Panc1 (cell line): ENCODE measurements at places on chromosomes 2 and 18. TPM values are rescaled to one million over a fixed set of nuclear protein-coding genes. Genes with fewer than 3 reads are reported as not detected.

DNA sequence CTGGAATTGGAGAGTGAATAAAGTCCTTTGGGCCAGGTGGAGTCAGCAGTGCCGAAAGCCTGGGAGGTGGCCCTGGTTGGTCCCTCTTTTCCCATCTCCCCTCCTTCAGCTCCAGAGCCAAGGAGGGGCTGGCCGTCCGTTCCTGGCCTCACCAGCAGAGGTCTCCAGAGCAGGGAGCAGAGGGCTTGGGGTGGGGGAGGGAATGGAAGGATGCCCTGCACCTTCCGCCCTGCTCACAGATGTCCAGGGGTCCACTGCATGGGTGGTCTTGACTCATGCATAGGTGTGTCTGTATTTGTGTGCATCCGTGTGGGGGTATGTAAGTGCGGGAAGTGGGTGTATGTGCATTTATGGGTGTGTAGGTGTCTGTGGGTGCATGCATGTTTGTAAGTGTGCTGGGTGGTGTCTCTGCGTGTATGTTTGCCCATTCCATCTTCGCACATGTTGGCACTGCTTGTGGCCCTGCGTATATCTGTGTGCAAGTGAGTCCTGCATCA, 201.8 kb downstream of the ZFP36L2 start:
- no peak overlapping the region; the same call in 1 of the 2 replicates for H3K27ac ChIP-seq
- peaks cover 3% of the 10 kb centered on the region; the same call in 1 of the 2 replicates for H3K4me1 ChIP-seq

DNA sequence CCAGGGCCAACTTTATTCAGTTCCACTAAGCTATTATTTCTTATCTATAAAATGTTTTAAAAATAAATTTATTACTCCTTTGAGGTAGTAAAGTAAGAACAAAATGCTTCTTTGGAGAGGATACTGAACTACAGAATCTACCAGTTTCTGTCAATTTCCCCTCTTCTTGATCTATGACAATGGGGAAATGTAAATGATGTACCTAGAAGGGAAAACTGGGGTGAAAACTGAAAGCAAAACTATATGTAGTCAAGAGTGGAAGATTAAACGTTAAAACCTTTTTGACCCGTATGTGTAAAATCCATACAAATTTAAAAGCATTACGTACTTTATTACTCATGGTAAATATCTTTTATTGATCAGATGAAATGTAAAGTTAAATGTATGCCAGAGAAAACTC, 1287.8 kb upstream of the TMEFF2 start:
- no peaks in the 10 kb centered on the region for H3K4me1 ChIP-seq
- H3K27ac ChIP-seq = no peak overlapping the region
- no peaks in the 10 kb centered on the region for H3K36me3 ChIP-seq
- no peaks in the 10 kb centered on the region for H3K27me3 ChIP-seq
- no peak for DNase-seq
- H3K4me3 ChIP-seq = no peak overlapping the region

The POTEE gene
- 1.1 TPM for total RNA-seq

DNA sequence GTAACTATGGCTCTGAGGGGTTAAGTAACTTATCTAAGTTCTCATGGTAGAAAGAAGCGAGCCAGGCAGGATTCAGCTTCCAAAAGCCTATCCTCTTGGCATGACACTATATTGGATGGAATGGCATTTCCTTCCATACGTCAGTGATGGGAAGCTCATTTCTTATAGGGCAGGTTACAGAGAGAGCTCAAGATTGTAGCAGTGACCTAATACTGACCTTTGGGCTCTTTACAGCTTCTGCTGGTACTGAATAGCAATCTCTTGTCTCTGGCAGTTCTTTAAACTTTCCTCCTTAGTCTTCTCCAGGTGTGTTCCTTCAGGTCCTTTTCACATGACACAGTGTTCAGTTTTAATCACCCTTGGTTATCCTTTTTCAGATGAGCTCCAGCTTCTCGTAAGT, 133.0 kb downstream of the HRH4 start:
- DNase-seq = no peak
- H3K27me3 ChIP-seq = peaks cover 4% of the 10 kb centered on the region; the same call in 1 of the 2 replicates
- no peaks in the 10 kb centered on the region for H3K36me3 ChIP-seq
- H3K27ac ChIP-seq = no peak overlapping the region

- H3K4me1 ChIP-seq = no peaks in the 10 kb centered on the region
- H3K36me3 ChIP-seq = no peaks in the 10 kb centered on the region
- no peak for DNase-seq
- no peaks in the 10 kb centered on the region for H3K27me3 ChIP-seq
- H3K4me3 ChIP-seq = no peak overlapping the region
Measured at GRCh38 chr2:129492548-129492947, 486.9 kb upstream of the RAB6C start.

- no peak overlapping the region for H3K4me3 ChIP-seq
- no peak overlapping the region for H3K27ac ChIP-seq
- no peaks in the 10 kb centered on the region for H3K27me3 ChIP-seq
- H3K4me1 ChIP-seq = no peaks in the 10 kb centered on the region
- H3K36me3 ChIP-seq = no peaks in the 10 kb centered on the region
Measured at GRCh38 chr2:6639929-6640620, 225.6 kb downstream of the CMPK2 start.

DNA sequence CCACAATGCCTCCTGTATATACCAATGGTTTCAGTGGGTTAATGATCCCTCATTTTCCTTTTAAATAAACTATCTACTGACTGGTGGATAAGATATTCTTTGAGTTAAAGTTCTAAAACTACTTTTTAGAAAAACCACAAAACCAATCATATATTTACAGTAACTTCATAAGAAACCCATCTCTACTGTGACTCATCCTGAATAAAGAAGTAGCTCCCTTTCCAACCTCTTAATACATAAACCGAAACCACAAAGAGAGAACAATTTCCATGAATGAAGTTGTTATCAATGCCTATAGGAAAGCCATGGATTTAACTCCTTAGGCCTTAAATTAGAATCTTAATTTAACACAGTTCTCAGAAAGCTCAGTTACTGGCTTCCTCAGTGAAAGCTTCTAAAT, 227.0 kb upstream of the SMAD7 start:
- H3K36me3 ChIP-seq = no peaks in the 10 kb centered on the region
- no peaks in the 10 kb centered on the region; the same call in 1 of the 2 replicates for H3K4me1 ChIP-seq
- no peaks in the 10 kb centered on the region for H3K27me3 ChIP-seq
- no peak for DNase-seq
- no peak overlapping the region for H3K4me3 ChIP-seq
- no peak overlapping the region for H3K27ac ChIP-seq

The ZBTB7C gene
- total RNA-seq = 0.03 TPM

DNA sequence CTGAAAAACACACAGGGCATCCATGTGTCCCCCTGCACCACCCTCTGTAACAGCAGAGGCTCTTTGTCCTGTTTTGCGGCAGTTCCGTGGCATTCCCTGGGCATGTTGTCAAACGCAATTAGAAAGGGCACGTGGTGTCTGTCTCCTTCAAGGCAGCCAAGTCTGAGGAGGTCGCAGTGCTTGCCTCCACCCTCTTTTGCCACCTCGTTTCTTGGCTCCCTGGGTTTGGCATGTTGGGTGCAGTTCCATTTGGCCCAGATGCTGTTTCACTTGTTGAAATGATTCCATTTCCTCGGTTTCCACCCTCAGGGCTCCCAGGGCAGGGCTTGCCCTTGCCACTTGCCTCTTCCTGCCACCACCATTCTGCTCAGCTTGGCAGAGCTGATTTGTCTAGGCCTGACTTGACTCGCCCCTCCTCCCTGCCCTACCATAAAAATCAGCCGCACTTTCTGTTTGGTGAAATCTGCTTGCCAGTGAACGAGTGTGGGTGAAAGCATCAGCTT, 12.4 kb downstream of the CCL20 start:
- no peaks in the 10 kb centered on the region for H3K27me3 ChIP-seq
- DNase-seq = no peak
- H3K27ac ChIP-seq = no peak overlapping the region
- H3K36me3 ChIP-seq = no peaks in the 10 kb centered on the region
- no peak overlapping the region for H3K4me3 ChIP-seq
- H3K4me1 ChIP-seq = no peaks in the 10 kb centered on the region

The MC2R gene
- total RNA-seq = 0.05 TPM

The SLC5A7 gene
- not detected for total RNA-seq

DNA sequence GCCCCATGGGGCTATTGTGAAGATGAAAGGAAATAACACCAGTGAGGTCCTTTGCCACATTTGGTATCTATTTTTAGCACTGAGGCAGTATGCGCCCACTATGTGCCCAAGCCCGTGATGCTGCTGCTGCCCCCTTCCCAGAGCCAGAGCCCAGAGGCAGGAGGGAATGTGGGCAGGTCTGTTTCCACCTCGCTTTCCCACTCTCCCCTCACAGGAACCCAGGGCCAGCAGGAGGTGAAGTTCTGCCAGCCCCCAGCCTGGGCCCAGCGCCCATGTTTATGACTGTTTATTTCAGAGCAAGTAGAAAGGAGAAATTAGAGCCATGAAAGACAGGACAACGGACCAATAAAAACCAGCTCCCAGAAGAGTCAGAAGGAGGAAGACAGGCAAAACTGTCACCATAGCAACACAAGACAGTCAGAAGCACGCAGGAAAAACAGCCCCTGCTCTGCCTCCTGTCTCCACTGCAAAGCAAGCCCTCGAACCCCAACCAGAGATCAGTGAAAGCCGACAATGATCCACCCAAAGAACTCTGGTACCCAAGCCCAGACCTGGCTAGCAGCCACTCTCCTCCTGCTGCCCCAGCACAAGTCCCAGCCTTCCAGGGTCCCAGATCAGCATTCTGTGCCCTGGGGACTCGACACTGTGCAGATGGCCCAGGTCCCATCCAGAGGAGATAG, 1.4 kb downstream of the CYRIA start:
- H3K4me1 ChIP-seq = no peaks in the 10 kb centered on the region
- H3K27ac ChIP-seq = no peak overlapping the region
- H3K36me3 ChIP-seq = no peaks in the 10 kb centered on the region
- H3K4me3 ChIP-seq = no peak overlapping the region

DNA sequence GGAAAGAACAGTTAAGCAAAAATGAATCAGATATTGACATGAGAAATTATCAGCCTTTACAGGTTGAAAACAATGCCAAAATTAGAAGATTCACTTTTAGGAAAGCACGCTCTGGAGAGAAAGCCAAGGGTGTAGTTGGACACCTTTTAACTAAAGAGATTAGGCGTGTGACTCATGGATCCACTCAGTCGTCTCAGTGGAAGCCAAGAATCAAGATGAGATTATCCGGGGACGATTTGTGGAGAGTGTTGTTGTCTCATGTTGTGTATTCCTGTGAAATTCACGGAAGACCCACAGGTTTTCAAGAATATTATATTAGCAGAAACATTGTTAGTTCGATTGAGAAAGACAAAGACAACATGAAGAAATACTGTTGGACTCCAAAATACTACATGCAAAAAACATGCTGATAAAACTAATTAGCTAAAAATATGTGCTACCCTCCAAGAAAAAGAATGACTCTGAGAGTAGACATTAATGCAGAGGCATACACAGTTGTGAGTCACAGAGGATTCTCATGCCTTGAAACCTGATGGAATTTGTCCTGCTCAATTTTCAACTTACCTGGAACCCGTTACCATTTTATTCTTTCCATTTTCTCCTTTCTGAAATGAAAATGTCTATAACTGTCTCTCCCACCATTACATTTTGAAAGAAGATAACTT, 192.1 kb upstream of the RND3 start:
- H3K27me3 ChIP-seq = no peaks in the 10 kb centered on the region
- H3K27ac ChIP-seq = no peak overlapping the region
- no peaks in the 10 kb centered on the region for H3K4me1 ChIP-seq
- no peak overlapping the region for H3K4me3 ChIP-seq

DNA sequence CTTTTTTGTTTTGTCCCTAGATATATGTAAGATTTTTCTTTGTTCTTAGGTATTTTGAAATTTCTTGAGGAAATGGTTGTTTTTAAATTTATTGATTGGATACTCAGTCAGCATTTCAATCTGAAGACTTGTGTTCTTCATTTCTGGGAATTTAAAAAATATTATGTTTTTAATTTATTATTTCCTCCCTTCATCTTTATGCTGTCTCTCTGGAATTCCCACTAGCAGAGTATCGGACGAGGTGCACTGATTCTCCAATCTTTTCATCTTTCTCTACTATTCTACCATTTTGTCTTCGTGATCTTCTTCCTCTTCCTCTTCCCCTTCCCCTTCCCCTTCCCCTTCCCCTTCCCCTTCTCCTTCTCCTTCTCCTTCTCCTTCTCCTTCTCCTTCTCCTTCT, 12.3 kb downstream of the SCTR start:
- H3K4me1 ChIP-seq = no peaks in the 10 kb centered on the region
- H3K36me3 ChIP-seq = no peaks in the 10 kb centered on the region
- H3K27me3 ChIP-seq = peaks cover 7% of the 10 kb centered on the region; the same call in 1 of the 2 replicates
- DNase-seq = no peak
- H3K27ac ChIP-seq = no peak overlapping the region

The SKA1 gene
- 22.1 TPM for total RNA-seq

DNA sequence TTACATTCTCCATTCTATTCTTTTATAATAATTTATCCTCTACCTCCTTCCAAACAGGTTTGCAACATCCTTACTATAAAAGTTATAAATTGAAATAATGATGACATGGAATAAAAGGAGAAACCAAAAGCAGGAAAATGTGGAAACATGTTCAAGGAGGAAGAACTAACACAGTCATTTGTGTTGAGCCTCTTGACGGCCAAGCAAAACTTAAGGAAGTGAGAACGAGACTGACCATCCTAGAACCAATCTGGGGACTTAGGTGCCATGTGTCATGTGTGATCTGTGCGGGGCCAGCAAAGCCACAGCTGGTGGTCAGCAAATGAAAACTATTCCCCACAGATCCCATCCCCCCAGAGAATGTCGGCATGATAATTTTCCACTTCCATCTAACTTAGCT, 25.6 kb upstream of the FAM124B start:
- no peak overlapping the region for H3K27ac ChIP-seq
- no peak for DNase-seq
- no peaks in the 10 kb centered on the region for H3K36me3 ChIP-seq
- no peaks in the 10 kb centered on the region for H3K4me1 ChIP-seq
- no peak overlapping the region for H3K4me3 ChIP-seq
- no peaks in the 10 kb centered on the region for H3K27me3 ChIP-seq

The DSG4 gene
- total RNA-seq = not detected

The SATB2 gene
- 43.2 TPM for total RNA-seq

The SERPINB13 gene
- not detected for total RNA-seq

- H3K4me1 ChIP-seq = no peaks in the 10 kb centered on the region
- H3K27me3 ChIP-seq = no peaks in the 10 kb centered on the region
- H3K36me3 ChIP-seq = no peaks in the 10 kb centered on the region
- DNase-seq = no peak
Measured at GRCh38 chr18:52348209-52348608, 8.2 kb downstream of the DCC start.

The PLEK gene
- total RNA-seq = 0.13 TPM
